ENCODE measurements at places on chromosomes 13 and 19. TPM values are rescaled to one million over a fixed set of nuclear protein-coding genes. Genes with fewer than 3 reads are reported as not detected.

Gene PSG11
- total RNA-seq, result not detected

DNA sequence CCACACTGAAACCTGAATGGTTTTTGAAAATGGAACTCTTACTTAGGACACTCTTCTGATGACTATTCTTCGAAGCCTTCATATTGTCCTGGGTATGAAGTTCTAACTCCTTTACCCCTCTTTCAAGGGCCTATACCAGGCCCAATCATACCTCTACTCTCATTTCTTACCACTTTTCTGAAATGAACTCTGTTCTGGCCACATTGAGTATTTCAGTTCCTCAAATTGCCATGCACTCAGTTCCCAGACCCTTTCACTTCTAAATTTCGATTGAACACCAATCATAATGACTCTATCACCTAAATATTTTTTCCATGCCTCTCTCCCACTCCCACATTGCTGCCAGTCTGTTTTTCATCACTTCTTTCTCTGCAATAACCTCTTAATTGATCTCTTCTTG lies 53.7 kb downstream of the LACC1 start:
- no peak for DNase-seq
- no peak overlapping the region for H3K4me3 ChIP-seq
- no peaks in the 10 kb centered on the region for H3K36me3 ChIP-seq
- no peak overlapping the region for H3K27ac ChIP-seq

GRCh38 chr13:27474751-27475268 lies 24.4 kb upstream of the MTIF3 start:
- no peaks in the 10 kb centered on the region for H3K27me3 ChIP-seq
- no peak for DNase-seq
- H3K27ac ChIP-seq, result no peak overlapping the region
- no peak overlapping the region for H3K4me3 ChIP-seq
- H3K36me3 ChIP-seq, result no peaks in the 10 kb centered on the region

DNA sequence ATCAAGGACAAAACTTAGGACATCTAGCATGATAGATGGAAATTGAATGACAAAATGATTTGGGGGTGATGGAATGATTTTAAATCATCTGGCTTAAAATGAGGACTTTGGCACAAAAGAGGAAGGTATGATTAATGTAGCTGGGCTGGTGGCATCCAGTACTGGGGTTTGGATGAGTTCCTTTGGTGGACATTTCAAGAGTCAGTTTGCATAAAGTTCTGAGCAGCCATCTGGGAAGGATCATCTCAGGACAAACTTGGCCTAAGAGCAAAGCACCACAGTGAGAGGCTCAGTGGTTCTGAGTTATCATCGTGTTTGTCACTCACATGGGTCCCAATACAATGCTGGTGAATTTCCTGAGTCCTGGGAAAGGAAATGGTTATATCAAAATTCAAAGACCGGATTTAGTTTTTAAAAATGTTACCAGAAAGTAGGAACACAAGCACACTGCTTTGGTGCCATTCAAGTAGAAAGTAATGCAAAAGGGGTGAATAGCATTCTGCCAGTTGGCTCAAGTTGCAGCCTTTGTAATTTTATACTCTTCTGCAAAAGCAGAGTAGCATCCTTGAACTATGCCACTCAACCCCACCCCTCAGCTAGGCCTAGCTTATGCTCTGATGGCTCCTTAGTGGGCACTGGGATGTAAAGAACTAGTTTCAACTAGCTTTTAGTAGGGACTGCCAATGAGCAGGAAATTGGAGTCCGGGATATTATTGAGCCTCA lies 219.0 kb downstream of the COG6 start:
- no peaks in the 10 kb centered on the region for H3K4me1 ChIP-seq
- H3K27ac ChIP-seq, result no peak overlapping the region
- DNase-seq, result no peak
- no peaks in the 10 kb centered on the region for H3K27me3 ChIP-seq
- no peaks in the 10 kb centered on the region for H3K36me3 ChIP-seq

DNA sequence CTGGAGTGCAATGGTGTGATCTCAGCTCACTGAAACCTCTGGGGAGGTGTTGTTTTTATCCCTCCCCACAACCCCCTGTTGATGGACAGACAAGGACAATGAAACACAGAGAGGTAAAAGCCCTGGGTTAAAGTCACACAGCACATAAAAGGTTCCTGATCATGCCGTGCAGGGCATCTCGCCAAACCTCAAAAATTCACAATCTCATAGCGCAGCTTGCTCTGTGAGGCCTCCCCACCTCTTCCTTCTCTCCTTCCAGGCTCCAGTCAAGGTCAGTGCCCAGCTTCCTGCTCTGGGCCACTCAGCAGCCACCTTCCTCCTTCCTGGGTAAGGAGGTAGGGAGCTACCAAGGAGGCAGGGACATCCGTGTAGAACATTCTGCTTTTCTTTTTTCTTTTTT lies 2.3 kb downstream of the FUT2 start:
- no peak overlapping the region for H3K4me3 ChIP-seq
- no peak for DNase-seq
- no peaks in the 10 kb centered on the region for H3K4me1 ChIP-seq
- no peaks in the 10 kb centered on the region for H3K36me3 ChIP-seq
- H3K27me3 ChIP-seq, result no peaks in the 10 kb centered on the region

Gene CNMD
- not detected for total RNA-seq

DNA sequence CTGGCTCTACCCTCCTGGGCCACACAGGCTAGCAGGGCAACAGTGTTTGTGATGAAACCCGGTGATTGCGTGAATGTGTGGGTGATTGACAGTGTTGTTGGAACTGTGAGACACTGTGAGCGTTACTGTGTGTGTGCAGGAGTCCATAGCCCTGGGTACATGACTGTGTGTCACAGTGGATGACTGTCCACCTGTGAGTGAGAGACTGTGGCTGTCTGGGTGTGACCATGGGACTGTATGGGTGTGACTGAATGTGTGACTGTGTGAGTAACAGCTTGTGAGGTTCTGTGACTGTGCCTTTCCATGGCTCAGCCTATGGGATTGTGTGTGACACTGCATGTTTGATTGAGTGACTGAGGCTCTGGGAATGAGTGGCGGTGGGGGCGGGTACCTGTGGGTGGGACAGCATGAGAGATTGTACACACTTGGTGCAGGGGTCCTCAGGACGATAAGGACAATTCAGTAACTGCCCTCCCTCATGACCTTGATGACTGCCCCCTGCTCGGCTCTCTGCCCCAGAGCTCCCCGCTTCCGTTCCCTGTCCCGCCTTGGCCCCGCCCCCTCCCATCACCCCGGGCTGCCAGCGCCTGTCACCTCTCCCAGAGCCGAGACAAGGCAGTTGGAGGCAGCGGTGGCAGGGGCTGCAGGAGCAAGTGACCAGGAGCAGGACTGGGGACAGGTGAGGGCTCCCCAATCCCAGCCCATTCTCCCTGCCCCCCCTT lies at the start of gene GIPR:
Gene GIPR (plus strand): TSS at position 602 of the 722 bp plus-strand sequence. CDS start 1,300 bp downstream, outside the sequence.
- H3K4me3 ChIP-seq, result no peak within 1 kb of the TSS
- no peak within 1 kb of the TSS for H3K27ac ChIP-seq
- no peaks in the 10 kb centered on the region for H3K36me3 ChIP-seq

- peaks cover 30% of the 10 kb centered on the region for H3K4me1 ChIP-seq
- no peaks in the 10 kb centered on the region for H3K27me3 ChIP-seq
- DNase-seq, result no peak
- H3K27ac ChIP-seq, result peak overlapping the region; percentile 62
- H3K36me3 ChIP-seq, result no peaks in the 10 kb centered on the region
- no peak overlapping the region for H3K4me3 ChIP-seq
Measured at GRCh38 chr13:99282264-99283231, 24.4 kb upstream of the GPR18 start.

Gene ADPRHL1
- total RNA-seq, result 0.81 TPM

GRCh38 chr19:15463861-15464371 lies 428 bp downstream of the RASAL3 start:
- peak; percentile 53 for DNase-seq
- H3K4me1 ChIP-seq, result peaks cover 14% of the 10 kb centered on the region
- peak overlapping the region; percentile 73 for H3K27ac ChIP-seq
- no peaks in the 10 kb centered on the region for H3K27me3 ChIP-seq
- no peaks in the 10 kb centered on the region for H3K36me3 ChIP-seq

- no peaks in the 10 kb centered on the region for H3K4me1 ChIP-seq
- no peaks in the 10 kb centered on the region for H3K36me3 ChIP-seq
- no peak within 1 kb of the TSS for H3K4me3 ChIP-seq
Measured at GRCh38 chr19:16888629-16889365, at the start of gene F2RL3. Gene F2RL3, plus strand, starts transcription at chr19:16888999. Its CDS starts 191 bp downstream, at chr19:16889190.

- H3K27ac ChIP-seq, result no peak overlapping the region
- H3K27me3 ChIP-seq, result no peaks in the 10 kb centered on the region
- H3K36me3 ChIP-seq, result no peaks in the 10 kb centered on the region
- no peaks in the 10 kb centered on the region for H3K4me1 ChIP-seq
- H3K4me3 ChIP-seq, result no peak overlapping the region
Measured at GRCh38 chr19:17680230-17680722, 7.9 kb downstream of the UNC13A start.

DNA sequence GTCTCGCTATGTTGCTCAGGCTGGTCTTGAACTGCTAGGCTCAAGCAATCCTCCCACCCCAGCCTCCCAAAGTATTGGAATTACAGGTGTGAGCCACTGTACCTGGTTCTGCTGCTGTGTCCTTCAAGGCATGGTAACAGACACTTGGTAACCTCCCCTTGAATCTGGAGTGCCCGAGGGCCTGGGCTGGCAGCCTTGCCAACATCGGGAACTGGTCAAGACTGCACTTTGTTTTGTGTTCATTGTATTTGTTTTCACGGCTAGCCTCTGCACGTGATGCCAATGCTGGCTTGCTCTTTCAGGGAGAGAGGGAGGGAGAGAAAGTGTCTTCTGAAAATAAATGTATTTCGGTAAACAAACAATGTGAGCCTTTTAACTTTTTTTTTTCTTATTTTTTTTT lies 12.0 kb downstream of the CERS4 start:
- no peaks in the 10 kb centered on the region for H3K36me3 ChIP-seq
- no peaks in the 10 kb centered on the region for H3K27me3 ChIP-seq
- H3K4me1 ChIP-seq, result no peaks in the 10 kb centered on the region
- H3K27ac ChIP-seq, result no peak overlapping the region

Gene CEACAM7
- not detected for total RNA-seq

GRCh38 chr13:44662515-44662914 lies 86.4 kb upstream of the TSC22D1 start:
- H3K4me3 ChIP-seq, result no peak overlapping the region
- H3K27me3 ChIP-seq, result no peaks in the 10 kb centered on the region
- DNase-seq, result no peak

- no peak overlapping the region for H3K4me3 ChIP-seq
- no peak overlapping the region for H3K27ac ChIP-seq
- H3K27me3 ChIP-seq, result peaks cover 23% of the 10 kb centered on the region
- H3K36me3 ChIP-seq, result no peaks in the 10 kb centered on the region
- DNase-seq, result no peak
Measured at GRCh38 chr19:49422407-49423070, 702 bp downstream of the PTH2 start.

DNA sequence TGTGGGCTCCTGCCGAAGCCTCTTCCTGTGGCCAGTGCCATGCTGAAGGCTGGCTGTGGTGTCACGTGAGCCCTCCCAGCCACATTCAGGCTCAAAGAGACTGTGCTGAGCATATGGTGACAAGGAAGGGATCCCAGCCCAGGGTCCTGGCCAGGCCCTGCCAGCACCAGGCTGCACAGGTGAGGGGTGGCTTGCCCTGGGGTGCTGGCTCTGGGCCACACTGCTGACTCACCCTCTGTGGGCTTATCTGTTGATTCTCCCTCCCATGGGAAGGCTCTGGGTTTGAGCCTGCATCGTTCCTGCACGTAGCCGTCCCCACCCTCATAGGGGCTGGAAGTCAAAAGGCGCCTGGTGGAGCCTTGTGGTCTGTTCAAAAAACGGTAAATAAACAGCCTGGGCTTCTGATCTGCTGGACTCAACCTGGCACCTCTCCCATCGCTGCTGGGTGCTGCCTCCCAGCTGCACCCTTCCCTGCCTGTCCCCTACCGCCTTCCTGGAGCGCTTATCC lies 31.1 kb downstream of the DNM2 start:
- H3K36me3 ChIP-seq, result no peaks in the 10 kb centered on the region
- H3K27ac ChIP-seq, result peak overlapping the region; percentile 67
- H3K4me3 ChIP-seq, result no peak overlapping the region
- DNase-seq, result peak; percentile 75
- H3K27me3 ChIP-seq, result no peaks in the 10 kb centered on the region

DNA sequence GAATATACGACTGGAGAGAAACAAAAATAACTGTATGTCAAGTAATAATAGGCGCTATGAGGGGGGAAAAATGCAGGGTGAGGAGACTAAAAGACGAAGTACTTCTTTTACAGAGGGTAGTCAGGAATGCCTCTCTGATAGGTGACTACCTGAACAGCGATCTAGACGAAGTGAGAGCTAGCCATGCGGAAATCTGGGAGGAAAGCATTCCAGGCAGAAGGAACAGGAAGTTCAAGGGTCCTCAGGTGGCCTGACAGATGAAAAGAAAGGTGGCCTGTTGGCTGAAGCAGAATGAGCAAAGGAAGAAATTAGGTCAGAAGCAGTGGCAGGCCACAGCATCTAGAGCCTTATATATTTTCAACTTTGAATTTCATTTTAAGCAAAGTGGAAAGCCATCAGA lies 13.3 kb downstream of the ZDHHC20 start:
- H3K4me1 ChIP-seq, result no peaks in the 10 kb centered on the region
- H3K36me3 ChIP-seq, result no peaks in the 10 kb centered on the region
- H3K27ac ChIP-seq, result no peak overlapping the region
- H3K27me3 ChIP-seq, result no peaks in the 10 kb centered on the region
- H3K4me3 ChIP-seq, result no peak overlapping the region

GRCh38 chr19:7997809-7998480 lies 7.5 kb downstream of the ELAVL1 start:
- H3K27me3 ChIP-seq, result no peaks in the 10 kb centered on the region
- no peak overlapping the region for H3K27ac ChIP-seq
- H3K4me1 ChIP-seq, result peaks cover 41% of the 10 kb centered on the region
- no peak overlapping the region for H3K4me3 ChIP-seq
- no peaks in the 10 kb centered on the region for H3K36me3 ChIP-seq

Gene SLITRK6
- not detected for total RNA-seq

Gene GRIK5
- total RNA-seq, result 0.42 TPM

DNA sequence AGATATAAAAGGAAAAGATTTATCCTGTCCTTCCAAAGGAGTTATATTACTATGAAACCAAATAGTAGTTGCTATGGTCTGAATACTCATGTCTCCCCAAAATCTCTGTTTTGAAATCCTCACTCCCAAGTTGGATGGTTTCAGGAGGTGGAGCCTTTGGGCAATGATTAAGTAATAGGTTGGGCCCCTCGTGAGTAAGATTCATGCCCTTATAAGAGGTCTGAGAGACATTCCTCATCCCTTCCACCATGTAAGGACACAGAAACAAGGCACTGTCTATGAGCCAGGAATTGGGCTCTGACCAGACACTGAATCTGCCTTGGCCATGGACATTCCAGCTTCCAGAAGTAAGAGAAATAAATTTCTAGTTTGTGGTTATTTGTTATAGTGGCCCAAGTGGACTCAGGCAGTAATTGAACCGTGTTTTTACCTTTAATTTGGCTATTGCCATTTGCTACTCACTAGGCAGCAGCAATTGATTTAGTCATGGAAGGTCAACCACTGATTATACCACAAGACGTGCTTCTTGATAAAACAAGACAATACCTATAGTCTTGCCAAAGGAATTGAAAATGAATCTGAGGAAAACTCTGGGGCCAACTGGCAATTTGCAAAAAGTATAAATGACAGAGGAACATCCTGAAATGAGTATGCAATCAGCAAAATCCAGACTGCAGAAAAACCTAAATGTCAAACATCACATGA lies 717.4 kb upstream of the SPRY2 start:
- no peaks in the 10 kb centered on the region for H3K27me3 ChIP-seq
- no peak for DNase-seq
- H3K4me1 ChIP-seq, result no peaks in the 10 kb centered on the region
- no peak overlapping the region for H3K4me3 ChIP-seq
- no peak overlapping the region for H3K27ac ChIP-seq
- no peaks in the 10 kb centered on the region for H3K36me3 ChIP-seq

GRCh38 chr13:42649141-42649540 lies 75.2 kb downstream of the TNFSF11 start:
- no peak overlapping the region for H3K27ac ChIP-seq
- no peak for DNase-seq
- H3K27me3 ChIP-seq, result no peaks in the 10 kb centered on the region

Gene ZNF563
- total RNA-seq, result 4.3 TPM
